Activated CD8-positive, alpha-beta memory T cell treated with anti-CD3 and anti-CD28 coated beads for 1 hour (primary cell): ENCODE measurements at places on chromosomes 6 and 20.
A peak's percentile ranks its signal among the peaks of the same experiment; 100 is the strongest.

GRCh38 chr6:21747441-21747840, 153.9 kb downstream of the SOX4 start:
- DNase-seq, result no peak

DNA sequence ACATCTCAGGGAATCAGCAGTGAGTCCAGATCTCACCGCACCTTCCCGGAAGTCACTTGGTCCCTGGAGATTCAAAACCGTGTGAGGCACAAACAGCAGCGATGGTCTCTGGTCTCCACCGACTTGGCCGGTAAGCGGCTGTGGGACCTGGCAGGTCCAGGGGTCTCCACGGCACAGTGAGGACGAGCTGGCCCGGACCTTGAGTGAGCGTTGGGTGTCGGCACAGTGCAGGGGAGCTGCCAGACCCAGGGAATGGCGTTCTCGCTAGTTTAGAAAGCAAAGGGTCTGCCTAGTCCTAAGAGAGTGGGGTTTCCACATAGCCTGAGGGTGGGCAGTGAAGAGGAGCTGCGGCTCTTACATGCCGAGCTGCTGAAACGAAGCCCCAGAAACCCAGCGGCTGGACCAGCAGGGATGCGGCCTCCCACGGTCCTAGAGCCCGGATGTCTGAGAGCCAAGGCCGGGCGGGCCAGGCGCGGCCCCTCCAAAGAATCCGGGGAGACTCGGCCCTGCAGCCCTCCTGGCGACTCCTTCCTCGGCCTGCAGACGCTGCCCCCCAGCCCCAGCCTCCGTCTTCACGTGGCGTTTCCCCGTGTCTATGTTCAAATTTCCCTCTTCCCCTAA, 185.0 kb downstream of the ERMARD start:
- DNase-seq, result no peak

DNA sequence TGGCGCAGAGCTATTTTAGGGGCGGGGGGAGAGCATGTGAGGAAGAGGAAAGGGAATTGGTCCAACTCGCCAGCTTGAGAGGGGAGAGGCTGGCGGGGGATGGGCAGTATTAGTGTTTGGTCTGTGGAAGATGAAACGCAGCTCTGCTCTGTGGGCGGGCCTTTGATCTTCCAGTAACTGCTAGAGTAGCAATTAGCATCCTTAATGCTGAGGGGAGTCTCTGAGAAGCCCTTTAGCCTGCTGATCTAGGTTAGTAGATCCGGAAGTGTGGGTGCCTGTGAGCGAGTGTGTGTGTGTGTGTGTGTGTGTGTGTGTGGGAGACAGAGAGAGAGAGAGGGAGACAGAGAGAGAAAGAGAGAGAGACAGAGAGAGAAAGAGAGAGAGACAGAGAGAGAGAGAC, 117.2 kb upstream of the BACH2 start:
- peak; percentile 40 for DNase-seq

DNA sequence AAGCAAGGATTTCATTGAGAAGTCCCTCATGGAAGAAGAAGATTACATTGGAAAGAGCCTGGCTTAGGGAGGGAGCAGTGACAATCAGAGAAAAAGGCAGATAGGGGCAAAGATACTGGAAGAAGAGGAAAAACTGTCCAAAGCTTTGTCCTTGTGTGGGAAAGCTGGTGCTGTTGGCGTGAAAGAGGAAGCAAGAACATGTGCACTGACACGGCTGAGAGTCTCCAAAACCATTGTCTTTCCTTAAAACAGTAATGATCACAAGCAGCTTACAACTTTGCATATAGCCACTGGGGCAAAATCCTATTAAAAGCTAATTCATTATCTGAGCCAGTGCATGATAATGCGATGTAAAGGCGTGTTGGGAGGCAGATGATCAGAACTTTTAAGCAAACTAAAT, 85.1 kb upstream of the ESR1 start:
- DNase-seq, result no peak

- DNase-seq, result no peak
These were observed 15.6 kb upstream of the RSPO3 start for GRCh38 chr6:127102859-127103258.

- no peak for DNase-seq
These were observed 126.1 kb downstream of the LRRC1 start for GRCh38 chr6:53920881-53921280.

DNA sequence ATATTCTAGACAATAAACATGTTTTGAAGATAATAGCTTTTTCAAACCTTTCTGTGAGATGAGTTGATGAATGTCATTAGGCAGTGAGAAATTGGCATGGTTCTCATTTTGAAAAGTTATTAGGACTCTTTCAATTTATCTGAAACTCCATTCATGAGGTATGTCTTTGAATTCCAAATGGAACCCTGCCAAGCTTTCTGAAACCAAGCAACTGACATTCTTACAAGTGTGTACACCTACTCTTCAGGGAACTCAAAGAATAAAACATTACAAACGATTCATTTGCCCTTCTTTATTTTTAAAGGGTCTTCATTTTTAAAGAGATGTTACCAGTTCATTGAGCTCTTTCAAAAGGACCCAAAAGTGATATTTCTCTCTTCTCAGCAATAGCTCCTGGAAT, 2.1 kb upstream of the TRDN start:
- no peak for DNase-seq

GRCh38 chr6:151024597-151024996, 159.1 kb downstream of the MTHFD1L start:
- DNase-seq, result no peak

GRCh38 chr20:21280522-21281016, 22.6 kb upstream of the XRN2 start:
- no peak for DNase-seq

- no peak for DNase-seq
These were observed 50.9 kb upstream of the TNFAIP3 start for GRCh38 chr6:137816133-137816579.

DNA sequence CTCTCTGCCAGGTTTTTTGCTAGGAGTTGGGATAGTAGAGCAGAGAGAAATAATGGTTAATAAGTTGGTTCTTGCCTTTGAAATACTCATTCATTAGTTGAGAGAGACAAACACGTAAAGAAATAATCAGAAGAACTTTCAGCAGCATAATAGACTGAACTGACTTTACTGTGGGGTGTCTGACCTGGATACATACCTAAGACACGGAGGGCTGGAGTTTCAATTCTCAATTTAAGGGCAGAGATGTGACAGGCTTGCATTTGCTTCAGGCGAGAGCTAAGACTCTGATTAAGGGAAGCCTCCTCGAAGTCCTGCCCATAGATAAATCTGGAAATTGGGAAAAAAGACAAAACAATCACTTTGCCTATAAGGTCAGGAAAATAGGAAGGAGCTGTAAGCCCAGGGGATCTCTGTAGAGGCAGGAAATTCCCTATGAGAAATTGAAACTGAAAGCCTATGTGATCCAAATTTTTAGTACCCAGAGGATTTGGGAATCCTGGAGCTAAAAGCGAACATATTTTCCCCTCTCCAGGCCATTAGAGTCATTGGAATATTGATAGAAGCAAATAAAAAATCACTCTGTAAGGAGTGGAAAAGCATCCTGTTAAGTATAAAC, 276.8 kb downstream of the PHACTR1 start:
- no peak for DNase-seq

- DNase-seq, result no peak
These were observed 91.9 kb downstream of the FLRT3 start for GRCh38 chr20:14245368-14245970.

DNA sequence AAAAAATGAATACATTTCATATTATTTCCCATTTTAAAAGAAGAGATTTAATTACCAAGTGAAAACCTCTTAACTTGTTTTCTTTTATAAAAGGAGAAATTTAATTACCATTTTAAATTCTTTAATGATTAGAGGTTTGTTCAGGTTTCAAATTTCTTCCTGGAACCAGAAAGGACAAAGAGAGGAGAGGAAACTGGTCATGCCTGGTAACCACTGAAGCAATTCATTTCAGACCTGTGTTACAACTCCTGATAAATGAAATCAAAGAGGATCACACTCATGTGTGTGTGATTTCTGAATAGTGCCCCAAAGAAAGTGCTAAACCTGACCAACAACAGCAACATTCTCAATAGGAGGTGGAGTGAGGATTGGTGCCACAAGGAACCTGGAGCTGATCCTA, 12.6 kb upstream of the SLPI start:
- DNase-seq, result no peak

DNA sequence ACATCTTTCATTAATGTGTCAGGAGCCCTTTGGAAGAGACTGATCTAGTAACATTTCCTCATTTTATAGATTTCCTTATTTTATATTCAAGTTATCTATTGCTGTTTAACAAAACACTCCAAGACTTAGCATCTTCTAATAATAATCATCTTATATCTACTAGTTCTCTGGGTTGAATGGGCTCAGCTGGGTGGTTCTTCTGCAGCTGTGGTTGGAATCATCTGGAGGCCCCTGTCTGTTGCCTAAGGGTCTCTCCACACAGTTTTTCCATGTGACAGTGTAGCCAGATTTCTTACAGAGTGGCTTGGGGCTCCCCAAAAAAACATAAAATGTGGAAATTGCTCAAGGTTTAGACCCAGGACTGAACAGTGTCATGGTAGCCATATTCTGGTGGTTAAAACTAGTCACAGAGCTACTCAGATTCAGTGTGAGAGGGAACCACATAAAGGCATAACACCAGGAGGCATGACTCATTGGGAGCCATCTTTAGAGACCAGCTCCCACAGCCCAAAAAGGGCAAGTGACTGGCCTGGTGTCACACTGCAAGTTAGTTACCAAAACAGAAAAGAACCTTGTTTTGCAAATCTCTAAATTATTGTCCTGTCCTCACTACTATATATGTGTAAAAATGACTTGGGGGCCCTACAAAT, 11.5 kb downstream of the SLC2A10 start:
- no peak for DNase-seq

DNA sequence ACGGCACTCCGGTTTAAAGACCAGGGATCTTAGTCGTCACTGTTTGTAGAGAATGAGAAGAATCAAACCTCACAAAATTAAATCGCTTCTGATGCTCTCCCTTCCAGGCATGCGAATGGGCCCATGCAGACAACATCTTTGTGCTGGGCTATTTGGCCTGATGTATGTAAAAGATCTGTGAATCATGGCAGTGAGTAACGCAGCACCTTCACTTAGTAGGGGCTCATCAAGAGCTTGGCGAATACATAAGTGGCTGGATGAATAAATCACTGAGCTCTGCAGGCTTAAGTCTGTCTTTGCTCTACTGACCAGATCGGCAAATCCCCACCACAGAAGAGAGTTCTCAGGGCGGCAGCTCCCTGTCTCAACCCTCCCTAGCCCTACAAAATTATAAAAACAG, 44.8 kb upstream of the AFDN start:
- no peak for DNase-seq

GRCh38 chr6:22756365-22756764, 187.0 kb downstream of the HDGFL1 start:
- no peak for DNase-seq

GRCh38 chr20:34604980-34605788, 46.7 kb downstream of the MAP1LC3A start:
- no peak for DNase-seq

- DNase-seq, result no peak
These were observed 7.4 kb upstream of the SLC22A2 start for GRCh38 chr6:160265869-160266476.

- DNase-seq, result no peak
These were observed 87.8 kb upstream of the EPB41L1 start for GRCh38 chr20:36066777-36067176.

DNA sequence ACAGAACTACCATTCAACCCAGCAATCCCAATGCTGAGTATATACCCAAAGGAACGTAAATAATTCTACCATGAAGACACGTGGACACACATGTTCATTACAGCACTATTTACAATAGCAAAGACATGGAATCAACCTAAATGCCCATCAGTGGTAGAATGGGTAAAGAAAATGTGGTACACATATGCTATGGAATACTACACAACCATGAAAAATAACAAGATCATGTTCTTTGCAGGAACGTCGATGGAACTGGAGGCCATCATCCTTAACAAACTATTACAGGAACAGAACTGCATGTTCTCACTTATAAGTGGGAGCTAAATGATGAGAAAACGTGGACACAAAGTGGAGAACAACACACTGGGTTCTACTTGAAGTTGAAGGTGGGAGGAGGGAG, 22.4 kb upstream of the ELOVL4 start:
- DNase-seq, result no peak

- no peak for DNase-seq
These were observed 329.0 kb downstream of the GRIK2 start for GRCh38 chr6:101722471-101722870.

GRCh38 chr6:30327232-30327746, 562 bp downstream of the TRIM39 start:
- no peak for DNase-seq

DNA sequence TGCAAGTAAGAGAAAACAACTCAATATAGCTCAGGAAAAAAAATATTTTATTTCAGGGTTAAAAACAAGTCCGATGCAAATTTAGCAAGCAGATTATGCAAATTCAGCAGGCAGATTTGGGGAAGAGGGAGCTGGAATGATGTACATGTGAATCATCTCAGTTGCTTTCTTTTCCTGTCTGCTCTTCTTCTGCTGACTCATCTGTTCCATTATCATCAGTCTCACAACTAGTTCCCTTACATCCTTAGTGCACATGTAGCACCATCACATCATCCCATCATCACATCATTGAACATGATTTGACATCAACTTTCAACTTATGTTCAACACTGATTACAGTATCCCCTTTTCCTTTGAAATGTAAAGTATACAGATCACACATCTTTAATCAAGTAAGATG, 11.5 kb upstream of the DEFB113 start:
- DNase-seq, result no peak

GRCh38 chr20:61718361-61719005, 347.2 kb downstream of the TAF4 start:
- no peak for DNase-seq

GRCh38 chr20:38900606-38901005, 25.6 kb upstream of the FAM83D start:
- no peak for DNase-seq

DNA sequence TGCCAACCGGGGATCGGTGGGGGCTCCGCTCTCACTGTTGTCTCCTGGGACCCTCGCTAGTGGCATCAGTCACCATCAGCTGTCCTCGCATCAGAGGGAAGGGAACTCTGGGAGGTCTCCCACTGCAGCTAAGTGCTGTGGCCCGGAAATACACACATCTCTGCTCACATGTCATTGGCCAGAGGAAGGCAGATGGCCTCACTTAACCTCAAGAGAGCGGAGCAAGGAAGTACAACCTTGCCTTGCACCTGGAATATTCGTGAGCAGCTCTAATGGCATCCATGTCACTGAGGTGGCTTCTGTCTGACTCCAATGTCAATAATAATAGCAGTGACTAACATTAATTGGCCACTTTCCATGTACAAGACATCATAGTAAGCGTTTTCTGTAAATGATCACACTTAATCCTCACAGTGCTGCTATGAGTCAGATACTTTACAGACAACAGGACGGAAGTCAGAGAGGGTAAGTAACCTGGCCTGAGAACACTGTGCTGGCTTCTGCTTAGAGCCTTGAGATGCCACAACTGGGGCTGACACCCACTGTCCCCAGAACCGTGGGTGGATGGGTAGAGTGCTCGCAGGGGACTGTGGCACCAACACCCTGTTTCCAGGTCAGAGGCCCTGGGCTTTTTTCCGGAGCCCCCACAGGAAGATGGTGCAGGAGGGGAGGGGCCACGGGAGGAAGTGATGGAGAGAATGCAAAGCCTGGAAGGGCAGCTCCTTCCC, 6.0 kb downstream of the LHFPL5 start:
- DNase-seq, result no peak
